ENCODE measurements at places on chromosomes 13 and 19.
A peak's percentile ranks its signal among the peaks of the same experiment; 100 is the strongest.

DNA sequence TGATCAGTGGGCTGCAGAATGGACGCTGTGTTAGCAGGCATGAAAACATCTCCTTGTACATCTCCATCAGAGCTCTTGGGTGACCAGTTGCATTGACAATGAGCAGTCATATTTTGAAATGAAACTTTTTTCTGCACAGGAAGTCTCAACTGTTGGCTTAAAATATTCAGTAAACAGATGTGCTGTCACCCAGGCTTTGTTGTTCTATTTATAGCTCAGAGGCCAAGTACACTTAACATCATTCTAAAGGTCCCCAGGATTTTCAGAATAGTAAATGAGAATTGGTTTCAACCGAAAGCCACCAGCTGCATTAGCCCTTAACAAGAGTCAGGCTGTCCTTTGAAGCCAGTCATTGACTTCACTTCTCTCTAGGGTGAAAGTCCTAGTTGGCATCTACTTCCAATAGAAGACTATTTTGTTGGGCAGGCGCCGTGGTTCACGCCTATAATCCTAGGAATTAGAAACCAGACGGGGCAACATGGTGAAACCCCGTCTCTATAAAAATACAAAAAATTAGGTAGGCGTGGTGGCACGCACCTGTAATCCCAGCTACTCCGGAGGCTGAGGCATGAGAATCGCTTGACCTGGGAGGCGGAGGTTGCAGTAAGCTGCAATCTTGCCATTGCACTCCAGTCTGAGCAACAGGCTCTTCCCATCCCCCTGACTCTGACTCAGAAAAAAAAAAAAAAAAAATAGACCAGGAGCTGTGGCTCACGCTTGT lies 7.9 kb upstream of the PDE4A start:
- DNase-seq, result no peak

- no peak for DNase-seq
Measured at GRCh38 chr19:9144920-9145319, 4.7 kb downstream of the ZNF317 start.

DNA sequence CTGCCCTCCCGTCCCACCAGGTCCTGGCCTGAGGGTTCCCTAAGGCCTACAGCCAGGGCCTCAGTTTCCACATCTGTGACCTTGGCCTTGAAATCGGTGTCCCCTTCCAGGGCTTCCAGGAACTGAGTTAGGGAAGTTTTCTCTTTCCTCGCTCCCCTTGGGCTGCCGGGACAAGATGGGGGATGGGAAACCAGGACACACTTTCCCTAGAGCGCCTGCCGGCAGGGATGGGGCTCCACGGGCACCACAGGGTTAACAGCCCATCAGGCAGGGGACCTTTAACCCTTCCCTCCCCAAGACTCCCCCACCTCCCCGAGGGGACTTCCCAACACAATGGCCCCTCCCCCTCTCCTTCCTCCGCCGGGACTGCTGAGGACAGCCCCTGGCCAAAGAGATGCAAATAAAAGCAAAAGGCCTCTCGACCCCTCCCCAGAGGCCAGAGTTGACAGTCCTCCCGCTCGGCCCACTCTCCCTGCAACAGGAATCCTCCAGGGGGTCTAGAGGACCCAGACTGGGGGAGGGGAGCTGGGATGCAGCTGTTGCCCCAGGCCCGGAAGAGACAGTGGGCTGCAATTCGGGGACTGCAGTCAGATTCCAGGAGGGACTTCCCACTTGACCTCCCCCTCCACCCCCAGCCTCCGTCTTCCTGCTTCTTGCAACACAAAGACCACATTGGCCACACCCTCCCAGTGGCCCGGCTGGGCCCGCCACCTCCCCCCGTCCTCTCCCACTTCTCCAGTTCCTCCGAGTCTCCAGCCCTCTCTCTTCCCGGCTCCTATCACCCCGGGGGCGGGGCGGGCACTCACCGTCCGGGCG lies 3.4 kb downstream of the BBC3 start:
- DNase-seq, result no peak

GRCh38 chr19:27793128-27793643 lies 1419.8 kb downstream of the UQCRFS1 start:
- peak; percentile 60 for DNase-seq

GRCh38 chr19:2327773-2328400 lies 499 bp downstream of the LSM7 start:
- peak; percentile 46 for DNase-seq

- DNase-seq, result no peak
Measured at GRCh38 chr13:92830821-92831220, 395.8 kb upstream of the GPC6 start.

GRCh38 chr19:13859361-13859880 lies 17.5 kb upstream of the NANOS3 start:
- DNase-seq, result no peak

GRCh38 chr13:23098161-23098907 lies 82.4 kb upstream of the SGCG start:
- DNase-seq, result no peak

DNA sequence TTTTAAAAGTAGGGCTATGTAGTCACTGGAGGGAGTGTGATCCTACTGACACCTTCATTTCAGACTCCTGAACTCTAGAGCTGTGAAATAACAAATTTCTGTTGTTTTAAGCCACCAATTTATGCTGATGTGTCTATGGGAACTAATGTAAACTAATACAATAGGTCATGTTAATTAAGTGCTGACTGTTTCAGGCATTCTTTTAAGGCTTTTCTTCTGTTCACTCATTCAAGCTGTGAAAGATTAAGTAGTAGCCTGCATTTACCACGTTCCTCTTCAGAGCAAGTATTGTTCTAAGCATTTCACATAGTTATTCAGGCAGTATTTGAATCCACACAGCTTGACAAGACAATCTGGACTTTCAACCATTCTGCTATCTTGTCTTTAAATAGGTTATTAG lies 1135.0 kb downstream of the SLITRK1 start:
- no peak for DNase-seq

- DNase-seq, result no peak
Measured at GRCh38 chr19:11451871-11452619, 16.6 kb downstream of the PRKCSH start.

DNA sequence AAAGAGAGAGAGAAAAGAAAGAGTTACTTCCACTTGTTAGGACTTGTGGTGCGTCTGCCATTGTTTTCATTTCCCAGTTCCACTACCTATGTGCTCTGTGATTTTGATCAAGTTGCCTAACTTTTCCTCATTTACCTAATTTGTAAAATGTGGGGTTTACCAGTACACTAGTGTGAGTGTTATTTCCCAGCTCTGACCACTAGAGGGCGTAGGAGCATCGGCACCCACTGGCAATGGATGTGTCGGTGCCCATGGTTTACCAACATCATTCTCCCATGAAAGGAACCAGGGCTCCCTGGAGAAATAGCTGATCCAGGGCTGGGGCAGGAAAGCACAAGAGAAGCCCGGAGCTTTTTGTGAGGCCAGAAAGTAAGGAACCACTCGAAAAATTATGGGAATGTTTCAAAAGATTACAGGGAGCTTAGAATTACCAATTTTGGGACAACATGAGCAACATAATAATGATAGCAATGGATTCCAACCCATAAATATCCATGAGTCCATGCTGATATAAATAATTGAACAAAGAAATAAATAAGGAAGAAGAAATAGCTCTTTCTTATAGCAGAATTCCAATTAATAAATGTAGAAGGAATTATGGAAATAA lies 15.1 kb upstream of the CEACAM4 start:
- DNase-seq, result peak; percentile 70

GRCh38 chr19:57651654-57651996 lies 17.1 kb upstream of the ZSCAN4 start:
- DNase-seq, result no peak

GRCh38 chr19:38013913-38014580 lies 107.0 kb downstream of the SIPA1L3 start:
- no peak for DNase-seq

DNA sequence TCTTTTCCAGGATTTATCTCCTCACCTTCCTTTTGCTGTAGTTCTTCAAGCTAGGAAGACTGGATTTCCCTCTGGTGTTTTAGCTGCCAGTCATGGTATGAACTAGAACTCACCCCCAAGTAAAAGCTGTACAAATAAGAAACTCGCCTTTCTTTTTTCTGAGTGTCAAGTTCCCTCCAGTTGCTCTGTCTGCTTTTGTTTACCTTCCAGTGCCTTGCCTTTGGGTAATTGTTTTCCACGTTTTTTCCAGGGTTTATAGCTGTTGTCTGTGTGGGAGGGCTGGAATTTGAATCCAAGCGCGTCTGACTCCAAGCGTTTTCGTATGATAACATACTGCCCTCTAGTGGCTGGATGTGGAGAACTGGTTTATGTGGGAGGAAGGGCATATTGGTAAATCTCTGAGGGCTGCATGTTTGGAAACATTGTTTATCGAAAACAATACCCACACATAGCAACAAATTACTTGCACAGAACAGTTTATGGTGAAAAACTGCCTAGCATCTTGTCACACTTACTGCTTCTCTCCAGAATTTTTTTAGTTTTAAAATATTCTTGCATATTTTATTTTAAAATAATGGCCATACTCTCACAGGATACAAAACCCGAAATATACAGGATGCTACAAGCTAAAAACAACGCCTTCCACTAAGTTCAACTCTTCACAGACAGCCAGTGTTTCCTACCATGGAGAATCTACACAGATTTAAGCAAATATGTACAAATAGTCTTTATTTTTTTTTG lies 19.2 kb downstream of the RCN3 start:
- DNase-seq, result peak; percentile 62

GRCh38 chr13:48410199-48410598 lies 2.7 kb downstream of the LPAR6 start:
- no peak for DNase-seq

- DNase-seq, result no peak
Measured at GRCh38 chr19:13118424-13119193, 545 bp downstream of the NACC1 start.

DNA sequence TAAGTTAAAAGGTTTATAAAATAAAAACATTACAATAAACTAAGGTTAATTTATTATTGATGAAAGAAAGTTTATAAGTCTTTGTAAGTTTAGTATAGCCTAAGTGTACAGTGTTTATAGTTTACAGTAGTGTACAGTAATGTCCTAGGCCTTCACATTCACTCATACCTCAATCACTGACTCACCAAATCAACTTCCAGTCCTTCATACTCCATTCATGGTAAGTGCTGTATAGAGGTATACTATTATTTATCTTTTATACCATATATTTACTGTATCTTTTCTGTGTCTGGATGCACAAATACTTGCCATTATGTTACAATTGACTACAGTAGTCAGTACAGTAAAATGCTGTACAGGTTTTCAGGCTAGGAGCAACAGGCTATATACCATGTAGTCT lies 490.0 kb downstream of the GPC6 start:
- no peak for DNase-seq

DNA sequence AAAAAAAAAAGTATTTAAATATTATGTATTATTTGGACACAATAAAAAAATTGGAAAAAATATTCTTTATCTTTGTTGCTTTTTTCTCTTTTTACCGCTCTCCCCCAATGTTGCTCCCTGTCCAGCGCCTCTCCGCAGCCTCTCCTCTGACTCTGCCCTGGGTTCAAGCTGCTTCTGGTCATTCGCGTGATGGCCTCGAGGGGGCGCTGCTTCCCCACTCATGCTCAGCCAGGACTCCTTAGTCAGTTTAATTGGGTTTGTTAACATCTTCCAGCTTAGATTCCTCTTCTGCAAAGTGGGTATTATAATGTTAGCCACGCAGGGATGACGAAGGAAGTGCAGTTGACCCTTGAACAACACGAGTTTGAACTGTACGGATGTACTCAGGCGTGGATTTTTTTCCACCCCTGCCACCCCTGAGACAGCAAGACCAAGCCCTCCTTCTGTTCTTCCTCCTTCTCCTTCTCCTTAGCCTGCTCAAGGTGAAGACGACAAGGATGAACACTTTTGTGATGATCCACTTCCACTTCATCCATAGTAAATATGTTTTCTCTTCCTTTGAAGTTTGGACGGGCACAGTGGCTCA lies 4.9 kb upstream of the NWD1 start:
- DNase-seq, result peak; percentile 10

DNA sequence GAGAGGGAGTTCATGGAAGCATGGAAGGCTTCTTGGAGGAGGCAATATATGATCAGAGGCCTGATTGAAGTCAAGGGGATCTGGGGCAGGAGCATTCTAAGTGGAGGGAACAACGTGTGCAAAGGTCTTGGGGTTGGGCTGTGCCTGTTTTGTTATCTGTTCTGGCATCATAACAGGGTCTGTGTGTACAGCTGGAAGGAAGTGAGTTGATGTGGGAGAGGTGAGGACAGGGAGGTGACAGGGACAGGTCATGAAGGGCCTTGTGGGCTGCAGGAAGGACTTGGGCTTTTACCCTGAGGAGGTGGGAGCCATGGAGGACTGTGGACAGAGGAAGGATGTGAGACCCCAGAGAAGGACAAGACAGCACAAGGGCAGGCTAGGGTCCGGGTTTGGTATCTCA lies 1.2 kb upstream of the NFILZ start:
- DNase-seq, result no peak

DNA sequence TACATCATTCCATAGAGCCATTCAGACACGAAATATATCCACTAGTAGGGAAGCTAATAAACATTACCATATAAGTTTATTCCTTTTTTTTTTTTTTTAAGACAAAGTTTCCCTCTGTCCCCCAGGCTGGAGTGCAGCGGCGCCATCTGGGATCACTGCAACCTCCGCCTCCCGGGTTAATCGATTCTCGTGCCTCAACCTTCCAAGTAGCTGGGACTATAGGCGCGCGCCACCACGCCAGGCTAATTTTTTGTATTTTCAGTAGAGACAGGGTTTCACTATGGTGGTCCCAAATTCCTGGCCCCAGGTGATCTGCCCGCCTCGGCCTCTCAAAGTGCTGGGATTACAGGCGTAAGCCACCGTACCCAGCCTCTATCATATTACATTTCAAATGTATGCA lies 612 bp upstream of the ZNF154 start:
- DNase-seq, result no peak

- DNase-seq, result no peak
Measured at GRCh38 chr13:89951341-89951740, 1396.1 kb upstream of the MIR17HG start.

DNA sequence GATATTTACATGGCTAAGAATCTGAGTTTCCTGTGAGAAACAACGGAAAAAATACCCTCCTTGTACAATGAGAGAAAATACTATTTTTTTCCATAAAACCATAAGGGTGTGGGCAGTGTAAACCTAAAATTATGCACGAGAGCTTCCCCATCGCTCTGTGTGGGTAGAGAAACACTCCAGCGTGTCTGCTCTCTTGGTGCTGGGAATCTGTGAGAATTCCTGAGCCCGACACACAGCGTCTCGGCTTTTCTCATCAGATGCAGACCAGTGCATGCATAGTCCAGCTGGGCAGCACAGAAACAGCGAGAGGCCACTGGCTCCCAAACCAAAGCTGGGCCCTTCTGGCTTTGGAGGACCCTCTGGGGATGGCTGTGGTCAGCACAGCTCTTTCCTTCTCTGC lies 12.0 kb downstream of the PLPP2 start:
- no peak for DNase-seq

GRCh38 chr13:109235901-109236300 lies 550.5 kb downstream of the IRS2 start:
- no peak for DNase-seq

- DNase-seq, result no peak
Measured at GRCh38 chr13:47017476-47017875, 120.6 kb upstream of the HTR2A start.

Data from activated T-cell treated with anti-CD3 and anti-CD28 coated beads for 4 hours (primary cell).